Osteoblast (primary cell): ENCODE measurements at places on chromosomes 16 and 17.

DNA sequence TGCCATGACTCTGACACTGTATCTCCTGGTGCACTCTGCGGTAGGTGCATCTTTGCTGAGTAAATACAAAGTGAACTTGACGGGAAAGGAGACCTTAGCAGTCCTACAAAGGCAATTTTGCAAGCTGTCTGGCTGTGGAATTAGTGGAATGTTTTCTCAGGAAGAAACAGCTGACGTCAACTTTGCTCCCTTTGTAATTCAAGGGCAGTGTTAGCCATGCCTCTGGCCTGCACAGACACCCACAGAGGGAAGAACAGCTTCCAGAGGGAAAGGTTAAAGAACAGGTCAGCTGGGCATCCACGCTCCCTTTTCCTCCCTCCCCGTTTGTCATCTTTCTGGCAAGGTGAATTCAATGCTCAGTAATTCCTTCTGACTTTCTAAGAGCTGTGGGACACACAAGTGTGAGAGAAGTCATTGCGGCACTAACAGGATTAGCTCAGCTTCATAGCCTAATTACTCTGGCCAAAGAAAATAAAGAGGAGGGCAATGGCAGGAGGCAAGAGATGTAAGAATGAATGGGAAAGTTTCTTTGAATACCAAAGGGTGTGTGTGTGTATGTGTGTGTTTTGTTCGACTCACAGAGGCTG, 476.9 kb upstream of the GOT2 start:
- DNase-seq, result peak; percentile 67

DNA sequence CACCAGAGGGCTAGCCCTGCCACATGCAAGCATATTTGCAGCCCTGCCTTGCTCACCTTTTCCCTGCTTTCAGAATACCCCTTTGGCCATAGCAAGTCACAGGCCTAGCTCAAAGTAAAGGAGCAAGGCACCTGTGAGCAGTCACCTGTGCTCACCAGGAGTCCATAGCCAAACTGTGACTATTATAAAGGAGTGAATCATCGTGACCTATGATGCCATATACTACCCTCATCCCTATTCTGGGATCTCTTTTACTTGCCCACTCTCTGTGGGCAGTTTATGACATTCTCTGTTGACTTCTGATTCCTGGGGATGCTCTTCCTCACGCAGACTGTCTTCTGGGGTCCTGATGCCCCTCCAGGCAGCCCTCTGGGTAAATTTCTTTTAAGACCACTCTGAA, 200.5 kb upstream of the NLRP1 start:
- DNase-seq, result no peak

GRCh38 chr16:70753228-70753627, 47.7 kb downstream of the VAC14 start:
- DNase-seq, result no peak

- no peak for DNase-seq
These were observed 48.1 kb downstream of the WNT3 start for GRCh38 chr17:46770439-46770817.

DNA sequence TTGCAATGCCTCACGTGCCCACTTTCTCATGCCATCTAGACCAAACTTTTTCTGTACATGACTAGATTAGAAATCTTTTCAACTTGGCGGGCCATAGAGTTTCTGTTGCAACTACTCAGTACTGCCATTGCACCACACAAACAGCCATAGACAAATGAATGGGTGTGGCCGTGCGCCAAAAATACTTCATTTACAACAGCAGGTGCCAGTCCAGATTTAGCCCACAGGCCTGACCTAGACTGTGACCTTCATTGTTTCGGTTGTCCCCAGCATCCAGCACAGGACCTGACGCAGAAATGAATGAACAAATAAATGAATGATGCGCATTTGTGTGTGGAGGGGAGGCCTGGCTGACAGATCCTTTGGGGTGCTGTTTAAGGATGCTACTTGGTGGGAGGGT, 14.3 kb upstream of the PDK2 start:
- peak; percentile 14 for DNase-seq

DNA sequence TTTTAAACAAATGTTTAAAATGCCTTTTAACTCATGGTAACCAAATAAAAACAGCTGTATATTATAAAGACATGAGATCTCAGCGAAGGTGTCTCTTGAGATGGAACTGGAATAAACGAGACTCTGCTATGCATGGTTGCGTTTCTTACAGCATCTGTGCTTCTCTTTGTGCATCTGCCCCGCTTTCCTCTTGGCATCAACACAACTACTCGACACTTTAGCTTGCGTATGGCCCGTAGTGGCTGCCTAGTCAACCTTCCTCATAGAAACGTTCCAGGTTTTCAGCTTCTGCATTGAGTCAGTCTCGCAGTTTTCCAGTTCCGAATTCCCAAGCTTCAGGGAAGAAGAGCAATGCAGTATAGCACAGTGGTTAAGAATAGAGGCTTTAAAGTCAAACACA, 214.9 kb downstream of the CEP112 start:
- DNase-seq, result no peak

GRCh38 chr16:77967054-77967904, 55.1 kb upstream of the CLEC3A start:
- DNase-seq, result no peak

DNA sequence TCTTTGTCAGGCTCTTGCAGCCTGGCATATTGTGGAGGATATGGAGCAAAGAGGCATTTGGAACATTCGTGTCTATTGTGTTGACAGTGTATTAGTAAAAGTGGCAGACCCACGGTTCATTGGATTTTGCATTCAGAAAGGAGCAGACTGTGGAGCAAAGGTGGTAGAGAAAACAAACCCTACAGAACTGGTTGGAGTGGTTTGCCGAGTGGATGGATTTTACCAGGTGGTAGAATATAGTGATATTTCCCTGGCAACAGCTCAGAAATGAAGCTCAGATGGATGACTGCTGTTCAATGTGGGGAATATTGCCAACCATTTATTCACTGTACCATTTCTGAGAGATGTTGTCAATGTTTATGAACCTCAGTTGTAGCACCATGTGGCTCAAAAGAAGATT, 44.5 kb downstream of the EFCAB13 start:
- DNase-seq, result no peak

DNA sequence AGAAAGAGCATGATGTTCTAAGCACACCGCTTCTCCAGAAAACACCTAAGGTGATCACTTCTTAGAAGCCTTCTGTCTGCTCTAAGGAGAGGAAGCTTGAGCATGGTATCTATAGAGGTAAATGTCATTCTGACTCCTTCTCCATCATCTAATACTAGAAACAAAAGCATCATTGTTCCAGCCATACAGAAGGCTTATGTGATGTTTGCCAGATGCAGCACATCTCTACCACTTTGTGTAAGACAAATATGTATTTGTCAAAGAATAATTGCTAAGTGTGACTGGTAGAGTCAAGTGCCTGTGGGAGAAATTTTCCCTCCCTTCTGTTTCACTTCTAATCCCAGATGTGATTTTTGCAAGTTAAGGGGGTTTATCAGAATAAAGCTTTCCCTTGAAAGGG, 217.1 kb downstream of the HS3ST3A1 start:
- no peak for DNase-seq

DNA sequence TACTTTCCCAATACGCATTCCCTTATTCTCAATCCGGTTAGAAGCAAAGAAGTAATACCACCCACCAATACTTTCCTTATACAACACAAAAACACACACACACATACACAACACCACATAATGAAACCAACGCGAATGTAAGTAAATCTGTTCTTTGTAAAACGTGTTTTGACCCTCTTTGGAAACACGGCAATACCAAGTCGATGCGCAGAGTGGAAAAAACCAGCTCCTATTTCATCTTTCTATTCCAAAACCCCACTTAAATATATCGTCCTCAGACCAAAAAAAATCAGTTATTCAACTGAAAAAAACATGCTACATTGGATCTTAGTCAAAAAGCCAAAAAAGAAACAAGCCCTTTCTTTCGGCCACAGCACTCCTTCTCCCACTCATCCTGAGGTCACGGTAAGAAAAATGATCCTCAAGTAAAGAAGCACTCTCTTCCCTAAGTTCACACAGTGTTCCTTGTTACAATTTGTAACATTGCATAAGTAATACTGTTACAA, 31.0 kb upstream of the ARL4D start:
- peak; percentile 82 for DNase-seq

- no peak for DNase-seq
These were observed 17.5 kb upstream of the CCL22 start for GRCh38 chr16:57341062-57341440.

GRCh38 chr16:72723781-72724180, 324.1 kb downstream of the ZFHX3 start:
- no peak for DNase-seq

- DNase-seq, result peak; percentile 100
These were observed 7.0 kb upstream of the GNG13 start for GRCh38 chr16:807347-808084.

- peak; percentile 90 for DNase-seq
These were observed 31.3 kb upstream of the RASL10B start for GRCh38 chr17:35700150-35700549.

- peak; percentile 84 for DNase-seq
These were observed 16.2 kb downstream of the MARCHF10 start for GRCh38 chr17:62791767-62792446.

GRCh38 chr17:77728871-77729270, 229.6 kb upstream of the TNRC6C start:
- no peak for DNase-seq

DNA sequence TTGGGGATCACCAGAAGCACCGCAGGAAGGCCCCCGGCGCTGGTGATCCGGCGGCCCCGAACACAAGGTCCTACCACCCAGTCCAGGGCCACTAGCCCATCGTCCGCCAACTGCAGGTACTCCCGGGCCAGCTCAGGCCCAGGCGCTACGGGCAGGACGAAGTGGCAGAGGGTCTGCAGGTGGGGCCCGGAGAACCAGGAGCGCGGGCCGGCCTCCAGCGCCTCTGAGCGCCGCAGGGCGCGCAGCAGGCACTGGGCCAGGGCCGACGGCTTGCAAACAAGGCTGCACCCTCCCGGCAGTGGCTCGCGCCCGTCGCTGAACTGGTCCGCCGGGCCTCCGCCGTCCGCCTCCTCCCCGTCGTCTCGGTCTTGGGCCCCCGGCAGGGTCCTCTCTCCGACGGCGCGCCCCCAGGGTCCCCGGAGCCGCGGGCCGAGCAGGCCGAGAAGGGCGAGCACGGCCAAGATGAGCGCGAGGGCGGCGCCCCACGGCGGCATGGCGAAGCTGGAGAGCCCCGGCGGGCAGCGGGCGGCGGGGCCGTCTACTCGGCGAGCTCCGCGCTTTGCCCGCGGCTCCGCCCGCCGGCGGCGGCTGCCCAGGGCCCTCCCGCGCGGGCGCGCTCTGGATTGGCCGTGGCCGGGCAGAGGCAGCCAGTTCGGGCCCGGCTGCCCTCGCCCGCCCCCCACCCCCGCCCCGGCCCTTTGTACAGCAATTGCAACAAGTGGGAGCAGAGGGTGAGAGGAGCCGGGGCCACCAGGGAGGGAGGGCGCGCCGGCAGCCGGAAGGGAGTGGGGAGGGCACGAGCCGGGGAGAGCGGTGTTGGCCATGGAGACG, at the start of gene ABHD15:
ABHD15 (minus strand) TSS at position 565 of the 831 bp plus-strand sequence; CDS start at position 494, 71 bp downstream.
- DNase-seq, result peak; percentile 99

DNA sequence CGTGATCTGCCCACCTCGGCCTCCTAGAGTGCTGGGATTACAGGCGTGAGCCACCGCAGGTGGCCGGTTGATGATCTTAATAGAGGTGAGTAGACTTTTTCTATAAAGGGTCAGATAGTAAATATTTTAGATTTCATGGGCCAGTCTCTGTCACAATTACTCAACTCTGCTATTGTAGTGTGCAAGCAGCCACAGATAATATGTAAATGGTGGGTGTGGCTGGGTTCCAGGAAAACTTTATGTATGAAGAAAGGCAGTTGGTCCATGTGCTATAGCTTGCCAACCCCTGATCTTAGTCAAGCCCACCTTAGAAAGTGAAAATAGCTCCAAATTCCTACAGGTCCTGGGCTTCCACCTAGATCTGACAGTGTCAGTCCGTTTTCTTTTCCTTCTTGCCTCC, 94.9 kb upstream of the PMFBP1 start:
- DNase-seq, result no peak

DNA sequence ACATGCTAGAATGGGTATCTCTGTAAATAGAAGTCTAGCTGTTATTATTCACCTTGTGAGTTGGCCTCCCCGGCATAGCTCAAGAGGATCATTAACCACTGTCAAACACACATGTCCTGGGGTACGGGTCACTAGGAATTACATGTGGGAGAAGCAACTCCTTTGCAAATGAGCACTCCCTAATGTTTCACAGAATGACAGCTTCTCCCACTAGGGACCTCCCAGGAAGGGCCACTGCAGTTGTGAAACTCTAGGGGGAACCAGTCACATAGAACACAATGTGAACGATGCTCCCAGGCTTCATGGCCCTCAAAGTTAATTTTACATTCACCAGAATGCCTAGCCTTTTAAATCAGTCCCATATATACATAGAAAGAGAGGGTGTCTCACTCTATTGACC, 12.4 kb upstream of the ZNF19 start:
- DNase-seq, result no peak

DNA sequence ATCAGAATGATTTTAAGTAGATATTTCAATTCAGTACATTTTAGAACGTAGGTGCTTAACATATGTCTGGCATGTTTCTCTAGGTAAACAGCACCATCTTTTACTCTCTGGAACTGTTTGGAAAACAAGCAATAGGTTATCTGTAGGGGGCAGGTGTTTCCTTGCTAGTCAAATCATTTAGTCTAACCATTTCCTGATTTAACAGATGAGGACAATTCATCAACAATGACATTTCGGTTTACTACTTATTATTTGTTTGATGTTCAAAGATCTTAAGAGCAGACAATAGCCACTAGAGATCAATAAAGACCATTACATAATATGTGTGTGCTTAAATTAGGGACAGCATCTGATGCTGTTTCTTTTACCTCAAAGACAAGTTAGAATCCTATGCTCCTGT, 173.1 kb downstream of the CEP112 start:
- DNase-seq, result no peak

GRCh38 chr17:35212668-35213067, 18.5 kb upstream of the SLC35G3 start:
- DNase-seq, result no peak

- DNase-seq, result no peak
These were observed 270.8 kb upstream of the CDH5 start for GRCh38 chr16:66095676-66096075.

DNA sequence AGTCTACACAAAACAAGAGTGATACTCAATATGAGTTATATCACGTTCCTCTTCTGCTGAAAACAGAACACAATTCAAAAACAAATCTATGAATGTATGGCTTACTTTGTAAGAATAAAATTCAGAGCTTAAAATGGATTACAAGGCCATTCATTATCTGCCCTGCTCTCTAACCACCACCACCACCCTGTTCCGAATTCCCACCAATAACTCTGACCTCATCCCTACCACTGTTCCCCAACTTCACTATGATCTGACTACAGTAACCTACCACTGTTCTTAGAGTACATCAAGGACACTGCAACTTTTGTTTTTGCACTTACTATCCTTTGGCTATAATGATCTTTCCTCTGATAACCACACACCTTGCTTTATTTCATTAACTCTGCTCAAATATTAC, 21.3 kb downstream of the FBXL20 start:
- no peak for DNase-seq

- no peak for DNase-seq
These were observed 20.9 kb downstream of the PDZD9 start for GRCh38 chr16:21980032-21980431.

GRCh38 chr17:56642424-56642823, 48.9 kb downstream of the NOG start:
- DNase-seq, result no peak
